ENCODE measurements at places on chromosomes 12 and 14. TPM values are rescaled to one million over a fixed set of nuclear protein-coding genes. Genes with fewer than 3 reads are reported as not detected.

YLPM1 gene
- 25.3 TPM for total RNA-seq

PSMA3 gene
- total RNA-seq = 78.9 TPM

DNA sequence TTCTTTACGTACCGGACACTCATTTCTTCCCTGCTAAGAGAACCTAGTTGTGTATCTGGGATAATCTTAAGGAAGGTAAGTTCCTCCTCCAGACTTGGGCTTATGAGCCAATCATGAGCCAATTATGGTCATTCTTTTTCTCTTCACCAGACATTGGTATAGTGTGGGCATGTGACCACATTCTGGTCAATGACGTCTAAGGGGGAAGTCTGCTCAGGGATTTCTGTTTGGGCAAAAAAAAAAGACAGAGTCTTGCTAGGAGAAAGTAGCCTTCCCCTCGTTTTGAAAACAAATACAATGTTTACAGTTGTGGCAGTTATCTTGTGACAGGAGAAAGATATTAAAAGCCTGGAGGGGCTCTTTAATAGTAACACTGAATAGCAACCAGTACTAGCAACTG lies 20.1 kb upstream of the PLXNC1 start:
- H3K4me3 ChIP-seq = no peak overlapping the region
- no peaks in the 10 kb centered on the region for H3K27me3 ChIP-seq
- no peak for DNase-seq
- H3K27ac ChIP-seq = no peak overlapping the region
- H3K36me3 ChIP-seq = no peaks in the 10 kb centered on the region

- H3K4me3 ChIP-seq = no peak overlapping the region
- no peaks in the 10 kb centered on the region for H3K27me3 ChIP-seq
- no peaks in the 10 kb centered on the region for H3K4me1 ChIP-seq
Measured at GRCh38 chr12:46100551-46101484, 110.4 kb upstream of the SCAF11 start.

- no peak overlapping the region for H3K27ac ChIP-seq
- H3K27me3 ChIP-seq = no peaks in the 10 kb centered on the region
- no peak for DNase-seq
- no peaks in the 10 kb centered on the region for H3K4me1 ChIP-seq
Measured at GRCh38 chr14:81455390-81455789, 55.3 kb upstream of the STON2 start.

- no peak overlapping the region for H3K27ac ChIP-seq
- no peak overlapping the region for H3K4me3 ChIP-seq
- H3K4me1 ChIP-seq = no peaks in the 10 kb centered on the region
- H3K36me3 ChIP-seq = no peaks in the 10 kb centered on the region
Measured at GRCh38 chr12:38501991-38502390, 185.4 kb downstream of the ALG10B start.

DNA sequence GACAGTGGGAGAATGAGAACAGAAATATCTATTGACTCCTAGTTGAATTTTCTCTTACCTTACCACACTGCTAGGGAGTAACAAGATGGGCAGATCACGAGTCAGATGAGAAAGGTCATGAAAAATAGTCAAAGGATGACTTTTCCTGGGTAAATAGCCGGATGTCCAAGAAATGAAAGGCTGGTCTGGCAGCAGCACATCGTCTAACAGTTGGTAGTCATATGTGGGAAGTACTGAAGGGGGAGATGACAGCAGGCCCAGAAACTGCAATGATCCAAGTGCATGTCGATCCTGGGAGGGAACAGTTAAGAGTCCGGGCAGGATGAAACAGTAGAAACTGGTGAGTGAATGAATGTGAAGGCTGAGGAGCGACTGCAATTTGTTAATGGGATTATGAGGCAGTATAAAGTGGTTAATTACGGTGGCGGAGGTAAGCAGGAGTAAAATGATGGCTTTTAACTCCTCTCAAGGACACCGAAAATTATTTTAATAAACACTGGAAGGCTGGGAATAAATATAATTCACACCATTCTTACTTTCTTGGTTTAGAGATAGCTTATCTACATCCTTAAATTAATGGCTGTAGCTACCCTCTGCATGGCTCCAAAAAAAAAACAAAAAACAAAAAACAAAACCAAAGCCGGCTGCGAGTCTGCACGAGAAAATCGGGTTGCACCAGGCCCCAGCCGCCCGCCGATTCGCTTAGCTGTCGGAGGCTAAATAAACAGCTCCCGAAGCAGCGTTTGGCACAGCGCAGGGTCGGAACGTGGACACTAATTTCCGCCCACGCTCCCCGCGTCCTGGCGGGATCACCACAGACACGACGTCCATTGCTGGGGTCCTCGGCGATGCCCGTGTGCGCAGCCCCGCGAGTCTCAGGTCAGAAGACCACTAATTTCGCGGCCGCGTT lies 1.0 kb upstream of the ERC1 start:
- peak overlapping the region; percentile 95 for H3K27ac ChIP-seq
- DNase-seq = peak; percentile 70
- no peaks in the 10 kb centered on the region for H3K27me3 ChIP-seq

GRCh38 chr14:68589447-68590200 lies 203.2 kb downstream of the ZFP36L1 start:
- no peak for DNase-seq
- no peaks in the 10 kb centered on the region for H3K4me1 ChIP-seq
- no peaks in the 10 kb centered on the region for H3K27me3 ChIP-seq
- H3K36me3 ChIP-seq = no peaks in the 10 kb centered on the region
- H3K4me3 ChIP-seq = no peak overlapping the region

Data from right atrium auricular region (tissue), 2 donors.